ENCODE measurements at places on chromosomes 12 and 14.

GRCh38 chr14:81412779-81413178, 12.7 kb upstream of the STON2 start:
- no peak for DNase-seq

DNA sequence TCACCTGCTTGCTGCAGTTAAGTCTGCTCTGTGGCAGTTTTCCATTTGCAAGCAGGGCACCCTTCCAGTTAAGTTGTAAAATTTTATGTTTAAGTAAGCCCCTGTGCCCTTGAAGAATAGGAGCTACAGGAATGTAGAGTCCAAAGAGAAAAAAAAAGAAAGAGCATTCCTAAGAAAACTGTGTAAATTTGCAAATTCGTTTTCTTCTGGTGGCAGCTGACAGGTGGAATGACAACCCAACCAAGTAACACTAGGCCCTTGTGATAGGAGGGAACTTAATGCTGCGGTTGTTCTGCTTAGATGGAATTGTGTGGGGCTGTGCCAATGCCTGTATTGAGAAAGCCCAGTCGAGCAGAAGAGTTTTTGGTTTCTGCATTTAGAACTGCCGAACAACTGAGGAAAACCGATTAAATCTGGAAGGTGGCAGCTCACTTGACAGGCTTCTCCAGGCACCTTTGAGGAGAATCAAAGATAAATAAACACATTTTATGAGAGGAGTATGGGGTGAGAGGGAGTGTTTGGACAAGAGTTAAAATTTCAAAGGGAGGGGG, 280.0 kb downstream of the RAD51B start:
- DNase-seq = no peak

GRCh38 chr14:96180043-96180874, 24.4 kb upstream of the BDKRB2 start:
- DNase-seq = no peak

DNA sequence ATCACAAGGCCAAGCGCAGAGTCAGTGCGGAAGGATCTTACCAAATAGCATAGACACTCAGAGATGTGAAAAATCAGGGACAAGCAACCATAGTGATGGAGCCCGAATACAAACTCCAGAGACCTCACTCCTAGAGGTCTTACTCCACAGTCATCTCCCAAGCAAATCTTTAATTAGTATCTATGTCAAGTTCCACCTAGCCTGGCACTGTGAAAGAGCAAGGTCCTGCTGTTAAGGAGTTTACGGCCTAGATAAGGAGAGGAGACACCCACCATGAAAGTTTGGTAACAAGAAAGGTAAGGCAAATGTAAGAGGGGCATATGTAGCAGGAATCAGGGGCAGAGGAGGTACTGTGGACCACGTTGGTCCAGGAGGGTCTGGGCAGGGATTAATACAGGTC, 7.4 kb upstream of the PLEKHG6 start:
- DNase-seq = no peak

DNA sequence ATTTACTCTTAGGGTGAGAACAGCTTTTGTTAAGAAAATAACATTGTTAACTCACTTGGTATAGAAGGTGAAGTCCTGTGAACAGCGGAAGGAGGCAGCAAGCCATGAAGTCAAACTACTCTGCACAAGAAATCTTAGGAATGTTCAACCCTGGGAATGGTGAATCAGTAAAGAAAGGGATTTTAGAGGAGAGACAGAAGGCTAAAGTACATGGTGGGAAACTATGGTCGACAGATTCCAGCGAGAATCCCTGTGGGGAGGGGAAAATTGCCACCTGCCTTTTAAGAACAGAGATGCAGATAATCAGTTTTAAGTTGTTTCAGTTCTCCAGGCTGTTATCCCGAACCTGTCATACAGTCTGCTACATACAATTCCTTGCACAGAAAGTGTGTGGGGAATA, 63.2 kb upstream of the PTPRR start:
- DNase-seq = no peak

GRCh38 chr12:9881988-9882387, 699 bp downstream of the KLRF2 start:
- no peak for DNase-seq

- DNase-seq = no peak
These were observed 16.2 kb downstream of the PYGL start for GRCh38 chr14:50928002-50928635.

GRCh38 chr14:52882824-52883223, 68.0 kb downstream of the FERMT2 start:
- DNase-seq = no peak

DNA sequence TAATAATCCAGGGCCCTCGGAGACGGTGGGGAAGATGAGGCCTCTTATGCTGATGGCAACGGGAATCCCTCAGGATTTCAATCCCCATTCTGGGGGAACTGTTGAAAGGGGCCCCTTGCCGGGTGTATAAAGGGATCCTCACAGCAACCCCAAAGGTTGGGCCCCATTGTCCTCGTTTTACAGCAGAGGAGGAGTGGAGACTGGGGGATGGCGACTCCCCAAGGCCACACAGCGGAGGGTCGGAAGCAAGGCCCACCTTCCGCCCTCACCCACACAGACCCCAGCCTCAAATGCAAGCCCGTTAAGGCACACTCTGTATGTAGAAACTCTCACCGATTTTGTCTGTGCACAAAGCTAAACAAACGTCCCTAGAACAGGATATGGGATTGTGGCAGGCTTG, 327.9 kb upstream of the DIO3 start:
- DNase-seq = no peak

GRCh38 chr12:122825773-122826724, 9.2 kb upstream of the HIP1R start:
- no peak for DNase-seq

DNA sequence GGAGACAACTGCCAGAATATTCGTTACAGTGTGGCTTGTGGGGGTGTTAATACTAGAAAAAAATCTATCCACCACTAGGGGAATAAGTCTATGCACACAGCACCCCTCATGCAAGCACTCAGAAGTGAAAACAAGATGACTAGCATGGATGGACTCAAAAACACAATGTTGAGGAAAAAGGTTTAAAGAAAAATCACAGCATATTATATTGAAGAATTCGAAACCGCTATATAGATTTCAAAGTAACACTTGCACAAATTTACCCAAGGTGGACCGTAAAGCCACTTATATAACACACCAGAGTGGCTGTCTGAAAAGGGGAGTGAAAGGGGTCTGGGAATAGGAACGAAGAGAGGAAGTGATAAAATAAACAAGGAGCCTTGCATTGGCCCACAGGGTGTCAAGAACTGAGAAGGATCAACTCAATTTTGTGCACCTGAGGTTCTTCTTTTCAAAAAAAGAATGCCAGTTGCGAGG, 544 bp downstream of the ABCD4 start:
- DNase-seq = no peak

- DNase-seq = no peak
These were observed 25.3 kb downstream of the PPFIBP1 start for GRCh38 chr12:27549236-27549800.

DNA sequence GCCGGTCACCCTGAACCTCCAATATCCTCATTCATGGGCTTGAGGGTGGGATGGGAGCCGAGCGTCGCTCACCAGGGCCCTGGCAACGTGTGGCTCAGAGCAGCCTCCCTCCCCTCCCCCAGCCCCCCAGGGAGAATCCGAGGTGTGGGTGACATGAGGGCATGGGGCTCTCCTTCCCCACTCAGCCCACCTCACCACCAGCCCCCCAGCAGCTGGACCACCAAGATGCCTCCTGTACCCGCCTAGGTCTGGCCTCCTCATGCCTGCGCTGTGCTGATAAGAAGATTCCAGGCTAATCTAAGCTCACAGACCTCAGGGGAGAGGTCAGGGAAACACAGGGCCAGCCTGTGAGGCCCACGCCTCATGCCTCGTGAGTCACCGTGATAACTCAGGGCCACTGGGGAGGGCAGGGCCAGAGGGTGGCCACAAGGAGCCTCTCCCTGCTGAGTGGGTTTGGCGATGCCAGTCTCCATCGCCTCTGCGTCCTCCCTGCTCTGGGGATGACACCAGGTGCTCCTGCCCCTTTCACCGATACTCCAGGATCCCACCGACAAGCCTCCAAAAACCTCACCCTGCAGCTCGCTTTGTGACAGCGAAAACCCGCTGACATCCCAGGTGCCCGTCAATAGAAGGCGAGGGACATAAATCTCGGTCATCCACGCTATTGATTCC, 56.9 kb downstream of the TESC start:
- DNase-seq = no peak

DNA sequence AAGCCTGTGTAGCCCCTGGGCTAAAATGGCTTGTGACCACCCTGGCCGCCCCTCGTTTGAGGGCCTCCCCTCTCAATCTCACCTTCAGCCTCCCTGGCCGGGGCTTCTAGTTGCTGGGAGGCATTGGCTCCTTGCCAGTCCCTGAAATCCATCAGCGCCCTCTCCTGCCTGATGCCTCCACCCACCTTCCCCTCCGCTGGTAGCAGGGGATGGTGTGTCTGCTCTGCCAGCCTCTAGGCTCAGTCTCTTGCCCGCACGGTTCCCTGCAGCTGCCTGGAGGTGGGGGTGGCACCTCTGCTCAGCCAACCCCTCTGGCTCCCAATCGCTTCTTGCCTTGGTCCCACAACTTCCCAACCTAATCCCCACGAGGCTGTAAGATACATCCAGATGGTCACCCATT, 167.9 kb downstream of the PHETA1 start:
- no peak for DNase-seq

GRCh38 chr12:25377469-25378177, 126.9 kb upstream of the KRAS start:
- no peak for DNase-seq

- peak; percentile 36 for DNase-seq
These were observed 48.4 kb upstream of the FOS start for GRCh38 chr14:75230140-75230792.

- no peak for DNase-seq
These were observed 29.1 kb downstream of the APPL2 start for GRCh38 chr12:105206686-105207374.

DNA sequence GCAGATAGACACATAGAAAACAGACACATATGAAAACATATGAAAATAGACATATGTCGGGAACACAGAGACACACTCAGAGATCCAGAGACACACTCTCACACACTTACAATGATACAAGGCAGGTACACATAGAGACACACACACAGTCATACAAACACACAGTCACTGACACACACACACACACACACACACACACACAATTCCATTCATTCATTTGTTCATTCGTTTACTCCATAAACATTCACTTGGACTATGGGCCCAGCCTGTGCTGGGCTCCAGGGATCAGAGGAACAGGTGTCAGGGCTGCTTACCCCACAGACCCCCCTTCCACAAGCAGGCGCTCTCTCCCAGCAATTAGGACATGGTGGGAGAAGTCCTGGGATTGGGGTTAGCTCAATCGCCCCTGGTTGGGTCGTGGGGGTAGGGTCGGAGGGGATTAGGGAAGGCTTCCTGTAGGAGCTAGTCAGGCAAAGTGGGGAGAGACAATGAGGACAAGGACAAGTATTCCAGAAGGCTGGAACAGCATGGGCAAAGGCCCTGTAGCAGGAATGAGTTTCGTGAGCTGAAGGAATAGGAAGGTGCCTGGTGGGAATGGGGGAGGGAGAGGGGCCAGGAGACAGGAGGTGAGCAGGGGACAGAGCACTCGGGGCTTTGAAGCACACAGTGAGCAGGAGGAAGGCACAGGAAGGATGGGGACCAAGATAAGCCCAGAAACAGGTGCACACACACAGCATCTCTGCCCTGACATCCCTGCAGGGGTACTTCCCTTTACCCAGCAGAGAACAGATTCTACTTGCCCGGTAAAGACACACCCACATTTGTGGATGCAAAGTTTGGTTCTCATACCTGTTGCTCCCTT, 6.5 kb downstream of the RASAL1 start:
- DNase-seq = no peak

- DNase-seq = no peak
These were observed 91.4 kb upstream of the CPM start for GRCh38 chr12:69024413-69024812.

DNA sequence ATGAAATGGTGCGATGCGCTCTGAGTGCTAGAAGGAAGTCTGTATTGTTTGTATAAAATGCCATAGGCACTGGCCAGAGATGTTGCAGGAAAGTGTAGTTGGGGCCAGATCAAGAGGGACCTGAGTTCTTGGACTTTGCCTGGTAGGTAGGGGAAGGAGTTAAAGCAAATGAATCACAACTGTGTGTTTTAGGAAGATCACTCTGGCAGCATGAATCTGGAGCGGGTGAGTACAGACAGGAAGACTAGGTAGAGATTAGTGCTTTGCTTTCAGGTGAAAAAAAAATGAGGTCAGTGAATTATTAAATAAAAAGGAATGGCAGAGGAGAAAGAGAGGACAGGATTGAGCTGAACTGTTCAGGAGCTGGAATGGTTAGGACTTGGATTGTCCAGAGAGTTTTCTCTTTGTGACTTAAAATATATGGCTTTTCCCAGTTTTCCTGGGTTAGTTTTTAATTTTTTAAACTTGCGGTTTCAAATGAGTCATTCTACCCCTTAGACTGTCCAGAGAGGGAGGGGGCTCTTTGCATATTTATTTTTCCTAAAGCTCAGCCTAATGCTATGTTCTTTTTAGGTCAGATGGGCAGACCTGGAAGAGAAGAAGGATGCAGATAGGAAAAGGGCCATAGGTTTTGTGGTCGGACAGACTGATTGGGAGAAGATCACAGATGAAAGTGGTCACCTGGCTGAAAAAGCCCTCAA, 41.1 kb downstream of the PROX2 start:
- no peak for DNase-seq

- no peak for DNase-seq
These were observed 10.0 kb downstream of the CACNB3 start for GRCh38 chr12:48828293-48828692.

- DNase-seq = no peak
These were observed 2.6 kb downstream of the ITPR2 start for GRCh38 chr12:26830363-26830762.

- no peak for DNase-seq
These were observed 527.2 kb downstream of the FLRT2 start for GRCh38 chr14:86057018-86057667.

GRCh38 chr12:54605138-54605970, 16.9 kb upstream of the PPP1R1A start:
- DNase-seq = no peak

GRCh38 chr12:46981622-46982021, 97.8 kb upstream of the PCED1B start:
- no peak for DNase-seq

DNA sequence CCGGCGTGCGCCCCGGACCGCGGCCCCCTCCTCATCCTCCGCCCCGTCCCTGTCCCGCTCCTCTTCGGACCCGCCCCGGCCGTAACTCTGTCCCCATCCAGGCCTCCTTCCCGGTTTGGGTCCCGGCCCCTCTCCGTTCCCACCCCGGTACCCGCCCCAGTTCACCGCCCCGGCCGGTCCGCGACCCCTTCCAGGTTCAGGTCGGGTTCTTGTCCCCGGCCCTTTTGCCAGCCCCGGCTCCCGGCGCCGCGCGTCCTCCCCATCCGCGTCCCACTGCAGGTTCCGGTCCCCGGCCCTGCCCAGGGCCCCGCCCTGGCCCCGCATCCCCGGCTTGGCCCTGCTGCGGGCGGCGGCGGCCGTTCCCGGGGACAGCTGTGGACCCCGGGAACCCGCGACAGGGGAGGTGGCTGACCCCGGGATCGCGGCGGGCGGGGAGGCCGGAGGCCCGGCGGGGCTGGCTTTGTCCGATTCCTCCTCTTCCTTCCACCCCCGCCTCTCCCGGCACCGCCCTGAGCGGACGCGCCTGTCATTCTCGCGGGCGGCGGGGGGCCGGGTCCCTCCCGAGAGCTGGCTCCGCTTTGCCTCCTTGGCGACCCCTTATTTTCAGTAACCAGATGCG, 601 bp downstream of the KLC1 start:
- DNase-seq = peak; percentile 31

- peak; percentile 53 for DNase-seq
These were observed at the start of gene IGFBP6 for GRCh38 chr12:53097564-53098353. IGFBP6 (plus strand) TSS chr12:53097667; CDS start chr12:53097718, 51 bp downstream.
